ENCODE measurements at places on chromosomes 2 and 18. TPM values are rescaled to one million over a fixed set of nuclear protein-coding genes. Genes with fewer than 3 reads are reported as not detected.

DNA sequence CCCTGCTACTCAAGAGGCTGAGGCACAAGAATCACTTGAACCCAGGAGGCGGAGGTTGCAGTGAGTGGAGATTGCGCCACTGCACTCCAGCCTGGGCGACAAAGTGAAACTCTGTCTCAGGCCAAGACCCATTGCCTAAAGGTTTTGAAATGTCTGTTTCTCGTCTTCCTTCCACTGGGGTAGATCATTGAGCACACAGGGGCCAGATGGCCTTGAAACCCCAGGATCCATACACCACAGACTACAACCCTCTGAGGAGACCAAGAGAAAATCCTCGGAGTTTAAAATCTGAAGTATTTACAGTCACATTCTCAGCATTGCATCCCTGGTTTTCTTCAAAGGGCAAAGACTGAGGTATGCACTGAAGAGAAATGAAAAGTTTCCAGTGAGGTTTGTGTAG, 7.1 kb upstream of the EPAS1 start:
- DNase-seq = no peak
- H3K36me3 ChIP-seq = no peaks in the 10 kb centered on the region
- H3K27ac ChIP-seq = no peak overlapping the region
- H3K4me3 ChIP-seq = no peak overlapping the region
- peaks cover 52% of the 10 kb centered on the region for H3K27me3 ChIP-seq
- H3K4me1 ChIP-seq = peaks cover 10% of the 10 kb centered on the region

GRCh38 chr18:9101730-9102507, 580 bp upstream of the NDUFV2 start:
- no peaks in the 10 kb centered on the region for H3K36me3 ChIP-seq
- H3K27me3 ChIP-seq = no peaks in the 10 kb centered on the region
- peaks cover 42% of the 10 kb centered on the region for H3K4me1 ChIP-seq
- peak overlapping the region; percentile 93 for H3K27ac ChIP-seq

NYAP2 gene
- not detected for total RNA-seq

- DNase-seq = no peak
- no peak overlapping the region for H3K27ac ChIP-seq
- H3K4me1 ChIP-seq = peaks cover 4% of the 10 kb centered on the region
- H3K4me3 ChIP-seq = no peak overlapping the region
Observed at GRCh38 chr2:203678971-203679370, 27.5 kb upstream of the CD28 start.

NXPH2 gene
- 5.3 TPM for total RNA-seq

DNA sequence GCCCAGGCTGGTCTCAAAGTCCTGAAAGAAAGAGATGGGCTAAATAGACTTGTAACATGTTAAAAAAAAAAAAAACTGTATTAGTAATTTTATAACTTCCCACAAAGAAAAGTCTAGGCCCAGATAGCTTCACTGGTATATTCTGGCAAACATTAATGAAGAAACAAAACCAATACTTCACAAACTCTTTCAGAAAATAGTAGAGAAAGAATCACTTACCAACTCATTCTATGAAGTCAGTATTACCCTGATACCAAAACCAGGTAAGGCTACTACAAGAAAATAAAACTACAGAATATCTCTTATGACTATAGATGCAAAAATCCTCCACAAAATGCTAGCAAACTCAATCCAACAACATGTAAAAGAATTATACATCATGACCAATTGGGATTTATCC, 59.9 kb upstream of the ODC1 start:
- H3K27ac ChIP-seq = no peak overlapping the region
- peaks cover 5% of the 10 kb centered on the region for H3K27me3 ChIP-seq
- no peak overlapping the region for H3K4me3 ChIP-seq
- DNase-seq = no peak
- H3K36me3 ChIP-seq = no peaks in the 10 kb centered on the region

DNA sequence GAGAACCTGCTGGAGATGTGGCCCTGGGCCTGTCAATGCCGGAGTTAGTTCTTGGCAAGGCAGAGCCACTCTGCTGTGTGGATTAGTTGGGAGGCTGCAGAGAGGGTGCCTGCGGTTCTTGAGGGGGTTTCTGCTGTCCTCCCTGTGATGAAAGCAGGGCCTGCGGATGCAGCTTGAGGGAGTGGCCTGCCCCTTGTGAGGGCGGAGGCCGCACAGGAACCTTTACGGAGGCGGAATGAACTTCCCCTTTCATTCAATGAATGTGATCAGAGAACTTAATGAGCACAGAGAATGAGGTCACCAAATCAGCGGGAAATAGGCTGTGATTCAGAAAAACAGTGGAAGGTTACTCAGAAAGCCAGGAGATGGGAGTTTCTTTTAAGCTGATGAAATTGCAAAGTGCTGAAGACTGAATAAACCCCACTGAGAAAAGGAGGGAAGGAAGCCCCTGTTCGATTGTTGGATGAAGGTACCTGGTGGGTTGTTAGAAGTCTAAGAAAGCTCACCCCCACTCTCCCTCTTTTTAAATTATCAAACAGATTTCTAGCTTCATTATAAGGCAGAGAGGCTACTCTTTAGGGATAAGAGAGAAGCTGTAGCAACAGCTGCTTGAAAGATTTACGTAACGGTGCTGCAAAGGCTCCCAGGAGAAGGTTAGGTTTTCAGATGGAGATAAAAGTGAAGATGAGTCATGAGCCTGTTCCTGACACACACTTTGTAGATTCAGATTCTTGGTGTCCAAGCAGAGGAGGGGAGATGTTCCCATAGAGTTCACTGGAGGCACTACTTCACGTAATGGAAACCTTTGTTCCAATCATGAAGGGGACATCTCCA, 47.4 kb downstream of the VWA3B start:
- peaks cover 32% of the 10 kb centered on the region for H3K27me3 ChIP-seq
- H3K36me3 ChIP-seq = no peaks in the 10 kb centered on the region
- peaks cover 7% of the 10 kb centered on the region for H3K4me1 ChIP-seq
- no peak for DNase-seq
- no peak overlapping the region for H3K4me3 ChIP-seq

GRCh38 chr2:136113209-136113971, 4.6 kb downstream of the CXCR4 start:
- peaks cover 10% of the 10 kb centered on the region for H3K36me3 ChIP-seq
- DNase-seq = no peak
- H3K4me1 ChIP-seq = peaks cover 7% of the 10 kb centered on the region
- H3K4me3 ChIP-seq = no peak overlapping the region
- H3K27ac ChIP-seq = no peak overlapping the region

DNA sequence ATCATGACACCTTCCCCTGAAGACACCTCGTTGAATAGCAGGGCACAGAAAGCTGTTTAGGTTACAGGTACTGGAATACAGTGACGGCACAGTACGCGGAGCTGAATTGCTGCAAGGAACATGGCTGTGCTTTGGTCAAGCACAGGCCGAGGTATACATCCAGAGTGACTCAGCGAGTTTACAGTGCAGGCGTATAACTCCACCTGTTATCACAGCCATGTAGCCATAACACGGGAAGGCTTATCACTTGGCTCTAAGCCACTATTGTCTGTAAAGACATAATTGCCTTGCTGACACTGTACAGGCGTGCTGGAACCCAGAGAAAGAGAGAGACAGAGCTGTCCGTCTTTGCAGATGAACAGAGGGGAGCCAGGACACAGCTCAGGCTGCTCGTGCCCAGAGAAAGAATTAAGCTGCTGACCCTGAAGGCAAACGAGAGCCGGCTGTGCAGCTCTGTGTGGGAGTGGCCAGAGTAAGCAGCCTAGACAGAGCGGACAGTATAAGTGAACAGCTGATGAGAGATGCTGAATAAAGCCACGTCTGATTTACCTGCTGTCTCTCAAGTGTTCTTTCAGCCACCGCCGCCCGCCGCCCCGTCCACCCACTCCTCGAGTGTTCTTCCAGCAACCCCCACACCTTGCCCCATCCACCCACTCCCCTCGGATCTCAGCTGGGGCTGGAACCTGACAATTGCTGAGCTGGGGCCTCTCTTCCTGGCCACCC, 87.3 kb upstream of the PPP1CB start:
- H3K4me3 ChIP-seq = no peak overlapping the region
- no peak for DNase-seq
- no peaks in the 10 kb centered on the region for H3K27me3 ChIP-seq
- peak overlapping the region; percentile 15 for H3K27ac ChIP-seq
- H3K36me3 ChIP-seq = no peaks in the 10 kb centered on the region

ALLC gene
- 0.16 TPM for total RNA-seq

- peak; percentile 43 for DNase-seq
- no peaks in the 10 kb centered on the region for H3K27me3 ChIP-seq
- H3K4me1 ChIP-seq = peaks cover 2% of the 10 kb centered on the region
- peaks cover 4% of the 10 kb centered on the region for H3K36me3 ChIP-seq
- no peak overlapping the region for H3K27ac ChIP-seq
- no peak overlapping the region for H3K4me3 ChIP-seq
Observed at GRCh38 chr2:27016801-27017325, 15.9 kb upstream of the TMEM214 start.

DNA sequence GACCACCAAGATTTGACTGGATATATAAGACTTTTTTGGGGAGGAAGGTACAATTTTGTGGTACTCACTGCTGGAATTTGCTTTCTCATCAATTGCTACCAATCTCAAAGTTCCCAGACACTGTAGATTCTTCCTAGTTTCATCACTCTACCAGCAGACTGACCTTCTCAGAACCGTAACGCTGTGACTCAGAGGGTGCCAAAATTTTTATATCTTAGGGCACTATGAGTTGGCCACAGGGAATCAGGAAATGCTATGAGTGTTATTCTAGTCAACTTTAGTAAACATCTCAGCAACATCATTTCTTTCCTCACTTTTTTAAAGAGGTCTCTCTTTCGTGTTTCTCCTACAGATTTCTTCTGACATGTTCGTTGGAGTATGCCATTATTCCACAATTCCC, 499.0 kb downstream of the TMX3 start:
- H3K27ac ChIP-seq = no peak overlapping the region
- H3K27me3 ChIP-seq = no peaks in the 10 kb centered on the region
- no peak for DNase-seq
- no peaks in the 10 kb centered on the region for H3K4me1 ChIP-seq
- H3K36me3 ChIP-seq = no peaks in the 10 kb centered on the region

GRCh38 chr2:49113046-49113445, 41.3 kb downstream of the FSHR start:
- peaks cover 5% of the 10 kb centered on the region for H3K4me1 ChIP-seq
- H3K27me3 ChIP-seq = no peaks in the 10 kb centered on the region
- no peak overlapping the region for H3K4me3 ChIP-seq
- DNase-seq = no peak

DNA sequence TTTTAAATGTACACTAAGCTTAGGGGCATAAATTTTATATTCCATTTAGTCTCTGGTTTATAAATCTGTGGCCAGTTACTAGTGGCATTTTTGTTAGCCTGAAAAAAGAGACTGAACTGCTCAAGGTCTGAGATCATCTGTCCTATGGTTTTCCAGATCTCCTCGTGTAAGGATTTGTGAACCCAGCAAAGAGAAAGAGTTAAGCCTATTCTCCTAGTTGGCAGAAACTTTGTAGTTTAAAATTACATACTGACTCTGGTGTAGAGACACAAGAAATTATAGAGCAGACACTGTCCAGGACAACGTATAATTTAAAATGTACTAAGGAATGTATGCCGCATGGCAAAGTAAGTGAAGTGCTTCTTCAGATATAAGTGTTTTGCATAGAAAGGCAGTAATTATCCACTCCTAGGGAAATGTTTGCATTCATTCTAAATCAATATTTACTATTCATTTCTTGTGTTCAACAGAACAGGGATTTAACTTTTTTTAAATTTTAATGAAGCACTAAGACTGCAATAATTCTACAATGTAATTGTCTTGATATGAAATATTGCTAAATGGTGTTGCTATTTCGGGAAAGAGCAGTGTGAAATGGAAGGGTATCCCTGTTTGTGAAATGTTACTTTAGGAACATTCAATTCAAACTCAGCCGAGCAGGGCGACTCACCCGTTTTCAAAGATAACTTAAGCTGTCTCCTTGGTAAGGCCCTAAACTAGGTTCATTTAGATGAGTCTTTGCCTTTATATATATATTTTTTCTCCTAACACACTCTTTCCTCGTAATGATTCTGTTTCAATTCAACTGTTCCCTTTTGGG, 508.4 kb upstream of the ZEB2 start:
- H3K36me3 ChIP-seq = no peaks in the 10 kb centered on the region
- H3K27ac ChIP-seq = no peak overlapping the region
- no peak overlapping the region for H3K4me3 ChIP-seq
- no peaks in the 10 kb centered on the region for H3K27me3 ChIP-seq
- no peak for DNase-seq
- H3K4me1 ChIP-seq = no peaks in the 10 kb centered on the region

ITGB6 gene
- 7.0 TPM for total RNA-seq

- H3K36me3 ChIP-seq = no peaks in the 10 kb centered on the region
- H3K4me1 ChIP-seq = peaks cover 81% of the 10 kb centered on the region
- DNase-seq = no peak
- peak overlapping the region; percentile 99 for H3K27ac ChIP-seq
- no peaks in the 10 kb centered on the region for H3K27me3 ChIP-seq
- H3K4me3 ChIP-seq = peak overlapping the region; percentile 76
Observed at GRCh38 chr2:66699793-66700676, 265.1 kb downstream of the MEIS1 start.

MAP4K3 gene
- total RNA-seq = 63.6 TPM

GRCh38 chr18:50107468-50107977, 87.4 kb downstream of the MYO5B start:
- no peak overlapping the region for H3K4me3 ChIP-seq
- peaks cover 26% of the 10 kb centered on the region for H3K4me1 ChIP-seq
- no peak for DNase-seq
- H3K27ac ChIP-seq = no peak overlapping the region

Measured in progenitor cell of endocrine pancreas (in vitro differentiated cells).